GM12865 (cell line): ENCODE measurements at places on chromosomes 1 and 21.
A peak's percentile ranks its signal among the peaks of the same experiment; 100 is the strongest.

- no peak for DNase-seq
These were observed 49.6 kb downstream of the ECE1 start for GRCh38 chr1:21240706-21241105.

DNA sequence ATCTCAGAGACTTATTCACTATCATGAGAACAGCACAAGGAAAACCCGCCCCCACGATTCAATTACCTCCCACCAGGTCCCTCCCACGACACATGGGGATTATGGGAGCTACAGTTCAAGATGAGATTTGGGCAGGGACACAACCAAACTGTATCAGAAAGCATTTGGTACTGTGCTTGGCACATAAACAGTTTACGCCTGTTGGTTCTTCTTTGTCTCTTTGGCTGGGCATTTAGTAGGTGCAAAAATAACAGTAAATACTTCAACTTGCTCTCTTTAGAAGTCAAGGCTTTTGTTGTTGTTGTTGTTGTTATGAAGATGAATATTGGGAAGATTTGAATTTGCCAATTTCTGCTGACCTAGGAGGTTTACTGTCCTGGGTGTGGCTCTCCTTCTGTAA, 175.4 kb upstream of the IGSF21 start:
- no peak for DNase-seq

GRCh38 chr1:17777818-17778217, 22.7 kb downstream of the ACTL8 start:
- DNase-seq: no peak

DNA sequence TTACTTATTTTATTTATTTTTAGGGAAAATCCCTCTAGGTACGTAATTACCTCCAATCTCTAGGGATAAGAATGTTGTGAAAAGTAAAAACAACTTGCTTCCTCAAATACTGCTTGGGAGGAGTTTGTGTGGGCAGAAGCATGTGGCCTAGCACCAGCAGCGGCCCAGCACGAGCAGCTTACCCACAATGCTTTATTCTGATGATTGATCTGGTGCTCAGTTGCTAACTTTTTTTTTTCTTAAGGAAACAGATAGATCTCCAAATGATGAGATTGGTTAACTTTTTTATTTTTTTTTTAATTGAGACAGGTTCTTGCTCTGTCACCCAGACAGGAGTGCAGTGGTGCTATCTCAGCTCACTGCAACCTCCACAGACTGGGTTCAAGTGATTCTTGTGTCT, 4.2 kb downstream of the CLIC6 start:
- peak; percentile 67 for DNase-seq

GRCh38 chr1:108644984-108645383, 15.9 kb downstream of the HENMT1 start:
- DNase-seq: no peak

DNA sequence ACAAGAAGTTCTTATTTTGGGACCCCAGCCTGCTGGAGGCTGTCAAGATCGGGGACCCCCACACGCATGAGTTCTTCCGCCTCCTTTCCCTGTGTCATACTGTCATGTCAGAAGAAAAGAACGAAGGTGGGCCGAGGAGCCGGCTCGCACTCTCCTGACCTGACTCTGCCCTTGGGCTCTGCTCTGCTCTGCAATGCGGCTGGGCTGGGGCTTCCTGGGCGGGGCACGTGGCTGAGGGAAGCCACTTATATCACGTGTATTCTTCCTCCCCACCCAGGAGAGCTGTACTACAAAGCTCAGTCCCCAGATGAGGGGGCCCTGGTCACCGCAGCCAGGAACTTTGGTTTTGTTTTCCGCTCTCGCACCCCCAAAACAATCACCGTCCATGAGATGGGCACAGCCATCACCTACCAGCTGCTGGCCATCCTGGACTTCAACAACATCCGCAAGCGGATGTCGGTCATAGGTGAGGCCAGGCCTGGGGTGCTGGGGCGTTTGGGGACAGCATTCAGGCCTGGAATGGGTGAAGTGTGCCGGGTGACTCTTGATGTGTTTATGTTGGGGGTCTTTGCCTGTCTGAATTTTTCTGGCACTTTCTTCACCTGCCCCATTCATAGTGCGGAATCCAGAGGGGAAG, 17.6 kb downstream of the ATP8B2 start:
- DNase-seq: no peak

GRCh38 chr1:82778612-82779011, 977.9 kb downstream of the ADGRL2 start:
- no peak for DNase-seq

GRCh38 chr1:44651069-44651468, 23.2 kb downstream of the TMEM53 start:
- DNase-seq: no peak

GRCh38 chr1:244053831-244054230, 2.7 kb downstream of the ZBTB18 start:
- no peak for DNase-seq

GRCh38 chr1:17869815-17870214, 114.7 kb downstream of the ACTL8 start:
- DNase-seq: no peak

GRCh38 chr1:202184750-202185460, 8.7 kb upstream of the LGR6 start:
- DNase-seq: peak; percentile 79

GRCh38 chr1:15849775-15850324, 2.3 kb downstream of the SPEN start:
- peak; percentile 57 for DNase-seq

- no peak for DNase-seq
These were observed 145.1 kb upstream of the EDN2 start for GRCh38 chr1:41629571-41629970.

DNA sequence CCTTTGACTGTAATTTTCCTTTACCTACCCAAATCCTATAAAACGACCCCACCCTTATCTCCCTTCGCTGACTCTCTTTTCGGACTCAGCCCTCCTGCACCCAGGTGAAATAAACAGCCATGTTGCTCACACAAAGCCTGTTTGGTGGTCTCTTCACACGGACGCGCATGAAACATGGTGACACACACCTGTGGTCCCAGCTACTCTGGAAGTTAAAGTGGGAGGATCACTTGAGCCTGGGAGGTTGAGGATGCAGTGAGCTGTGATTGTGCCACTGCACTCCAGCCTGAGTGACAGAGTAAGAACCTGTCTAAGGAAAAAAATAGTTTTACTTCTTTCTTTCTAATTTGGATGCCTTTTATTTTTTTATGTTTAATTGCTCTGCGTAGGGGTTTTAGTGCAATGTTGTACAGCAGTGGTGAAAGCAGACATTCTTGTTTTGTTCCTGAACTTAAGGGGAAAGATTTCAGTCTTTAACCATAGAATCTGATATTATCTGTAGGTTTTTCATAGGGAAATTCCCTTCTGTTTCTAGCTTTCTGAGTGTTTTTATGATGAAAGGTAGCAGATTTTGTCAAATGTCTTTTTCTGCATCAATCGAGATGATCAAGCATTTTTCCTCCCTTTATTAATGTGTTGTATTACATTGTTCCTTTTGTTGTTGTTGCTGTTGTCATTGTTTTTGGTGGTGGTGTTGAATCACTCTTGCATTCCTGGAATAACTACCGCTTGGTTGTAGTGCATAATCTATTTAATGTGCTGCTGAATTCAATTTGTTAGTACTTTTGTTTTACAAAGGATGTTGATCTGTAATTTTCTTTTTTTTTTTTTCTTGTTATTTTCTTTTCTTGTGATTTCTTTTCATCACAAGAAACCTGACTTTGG, 497.4 kb downstream of the DISC1 start:
- no peak for DNase-seq

DNA sequence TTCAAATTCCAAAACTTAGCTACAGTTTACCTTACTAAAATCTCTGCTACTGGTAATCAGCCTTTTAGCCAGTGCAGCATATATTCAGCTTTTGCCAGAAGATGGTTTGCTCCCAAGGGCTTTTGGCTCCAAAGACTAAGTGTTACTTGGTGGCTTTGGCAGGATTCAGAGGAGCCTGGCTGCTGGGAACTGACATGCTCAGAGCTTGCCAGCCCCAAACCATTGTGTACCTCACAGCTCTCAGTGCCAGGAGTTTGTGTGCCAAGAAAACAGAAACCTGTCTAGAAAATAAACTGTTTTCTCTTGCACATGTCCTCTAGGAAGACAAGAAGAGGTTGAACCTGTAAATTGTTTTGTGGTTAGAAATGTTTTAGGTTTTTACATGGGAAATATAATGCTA, 315.9 kb downstream of the ST6GALNAC3 start:
- no peak for DNase-seq

GRCh38 chr1:248857201-248857600, 1.7 kb downstream of the ZNF692 start:
- no peak for DNase-seq

- peak; percentile 44 for DNase-seq
These were observed 66.8 kb upstream of the BACH1 start for GRCh38 chr21:29231756-29232529.

DNA sequence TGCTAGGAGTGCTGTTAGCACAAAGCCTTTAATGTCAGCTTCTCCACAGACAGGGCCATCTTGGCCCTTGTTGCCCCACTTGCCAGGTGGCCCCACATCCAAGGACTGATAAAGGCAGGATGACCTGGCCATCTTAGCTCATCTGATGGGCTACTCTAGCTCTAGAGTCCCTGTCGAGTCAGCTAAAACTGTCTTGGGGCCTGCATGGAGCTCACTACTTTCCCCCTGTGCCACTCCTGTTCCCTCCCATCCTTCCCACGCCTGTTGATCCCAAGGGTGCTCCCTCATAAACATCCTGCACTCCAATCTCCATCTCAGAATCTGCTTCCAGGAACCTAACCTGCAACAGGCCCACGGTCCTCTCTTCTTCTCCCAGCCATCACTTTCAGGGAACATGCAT, 652 bp upstream of the GPX7 start:
- DNase-seq: no peak

GRCh38 chr1:42784946-42785693, at the start of gene TMEM269:
Gene TMEM269, plus strand, starts transcription at chr1:42784991. Its CDS starts 4,903 bp downstream, at chr1:42789894.
- no peak for DNase-seq

GRCh38 chr1:239733995-239734394, 347.6 kb downstream of the CHRM3 start:
- no peak for DNase-seq

DNA sequence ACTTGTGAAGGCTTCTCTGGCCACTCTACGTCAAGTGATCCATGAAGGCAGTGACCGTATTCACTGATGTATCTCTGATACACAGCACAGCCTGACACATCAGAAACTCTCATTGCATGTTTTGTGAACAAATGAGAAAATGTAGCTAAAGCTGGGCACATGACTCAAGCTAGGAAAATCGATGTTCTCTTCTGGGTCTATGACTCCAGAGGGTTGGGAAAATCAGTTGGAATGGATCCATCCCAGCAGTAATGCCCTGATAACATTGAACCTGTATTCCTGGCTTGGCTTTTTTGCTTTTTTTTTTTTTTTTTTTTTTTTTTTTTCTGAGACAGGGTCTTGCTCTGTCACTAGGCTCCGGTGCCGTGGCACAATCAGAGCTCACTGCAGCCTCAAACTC, 395.7 kb downstream of the KCNH1 start:
- no peak for DNase-seq

DNA sequence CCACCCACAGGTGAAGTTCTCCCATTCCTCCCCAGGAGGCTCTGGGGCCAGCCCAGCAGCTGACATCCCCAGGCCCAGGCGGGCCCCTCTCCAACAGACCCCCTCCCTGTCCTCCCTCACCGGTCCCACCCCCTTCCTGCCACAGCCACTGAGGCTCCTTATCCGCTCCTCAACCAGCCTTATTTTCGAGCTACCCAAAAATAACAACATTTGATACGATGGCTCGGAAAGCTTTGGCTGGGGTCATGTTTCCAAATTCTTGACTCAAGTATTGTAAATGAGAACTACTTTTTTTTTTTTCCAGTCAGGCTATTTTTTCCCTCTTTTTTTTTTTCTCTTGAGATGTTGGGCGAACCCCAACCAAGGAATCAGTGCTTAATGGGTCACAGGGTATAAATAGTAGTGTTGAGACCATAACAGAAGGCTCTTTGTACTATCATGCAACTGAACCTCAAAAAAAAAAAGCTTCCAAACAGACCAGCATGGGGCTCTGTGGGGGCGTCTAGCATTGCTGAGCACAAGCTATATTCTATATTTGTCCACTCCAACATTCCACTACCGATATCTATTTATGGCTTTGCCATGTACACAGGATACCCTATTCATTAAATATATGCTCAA, 27.2 kb downstream of the IRF2BP2 start:
- no peak for DNase-seq

DNA sequence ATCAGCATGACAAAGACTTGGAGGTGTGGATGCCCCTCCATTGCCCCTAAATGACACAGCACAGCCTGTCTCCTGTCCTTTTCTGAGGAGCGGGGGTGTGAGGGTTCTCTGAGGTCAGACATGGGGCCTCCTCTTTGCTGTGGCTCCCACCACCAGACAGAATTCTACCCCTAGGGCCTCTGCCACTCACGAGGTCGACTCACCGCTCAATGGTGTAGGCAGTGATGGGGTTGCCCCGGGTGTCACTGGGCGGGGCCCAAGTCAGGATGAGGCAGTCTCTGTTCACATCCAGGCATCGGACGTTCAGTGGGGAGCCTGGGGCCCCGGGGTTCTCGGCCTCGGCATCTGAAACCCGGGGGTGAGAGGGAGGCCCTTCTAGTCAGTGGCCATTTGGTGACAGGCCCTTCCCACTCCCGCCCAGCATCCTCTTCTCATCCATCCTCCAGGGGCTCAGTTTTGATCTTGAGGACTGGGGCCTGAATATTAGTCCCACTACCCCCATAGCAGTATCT, 19.9 kb downstream of the MYOM3 start:
- DNase-seq: no peak

DNA sequence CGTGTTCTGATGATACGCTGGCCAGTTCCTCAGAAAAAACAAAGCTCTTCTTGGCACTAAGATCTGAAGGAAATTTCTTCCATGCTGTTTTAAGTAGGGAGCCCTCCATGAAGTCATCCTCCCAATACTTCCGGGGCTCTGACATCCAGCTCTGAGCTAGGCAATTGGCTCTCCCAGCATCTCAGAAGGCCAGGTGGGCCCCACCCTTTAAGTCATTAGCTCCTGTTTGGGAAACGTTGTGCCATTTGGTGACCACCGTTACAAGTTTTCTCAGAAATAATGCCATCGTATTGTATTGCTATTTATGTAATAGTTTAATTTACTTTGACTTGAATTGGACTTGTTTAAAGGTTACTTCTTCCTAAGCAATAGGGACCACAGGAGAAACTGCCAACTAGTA, 130.3 kb upstream of the EDN2 start:
- DNase-seq: no peak

DNA sequence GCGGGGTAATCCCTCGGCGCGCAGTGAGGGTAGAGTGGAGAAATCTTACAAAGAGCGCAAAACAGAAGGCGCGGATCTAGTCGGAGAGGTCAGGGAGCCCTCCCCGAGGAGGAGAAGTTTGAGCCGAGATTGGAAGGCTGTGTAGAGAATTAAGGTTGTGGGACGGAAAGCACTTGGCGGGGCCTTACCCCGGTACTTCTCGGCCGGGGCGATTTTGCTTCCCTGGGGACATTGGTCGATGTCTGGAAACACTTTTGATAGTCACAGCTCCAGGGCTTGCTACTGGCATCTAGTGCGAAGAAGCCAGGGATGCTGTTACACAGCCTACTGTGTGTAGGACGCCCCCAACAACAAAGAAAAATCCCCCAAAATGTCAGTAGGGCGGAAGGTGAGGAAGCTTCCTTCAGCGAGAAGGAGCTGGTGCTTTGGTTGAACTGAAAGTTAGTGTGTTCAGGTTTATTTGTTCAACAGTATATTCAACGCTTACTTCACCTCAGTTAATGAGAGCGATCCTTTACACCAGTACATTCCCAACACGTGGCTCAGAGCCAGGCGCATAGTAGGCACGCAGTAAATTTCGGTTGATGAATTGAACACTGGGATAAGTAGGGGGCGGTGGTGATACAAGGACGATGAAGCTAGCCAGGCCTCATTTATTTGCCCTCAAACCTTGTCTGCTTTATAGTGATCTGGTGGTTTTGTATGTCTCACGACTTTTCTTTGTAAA, 807 bp downstream of the CEP85 start:
- DNase-seq: no peak

GRCh38 chr1:64268653-64269557, 65.5 kb downstream of the UBE2U start:
- DNase-seq: peak; percentile 79
